ENCODE measurements at places on chromosomes 1 and 21.

DNA sequence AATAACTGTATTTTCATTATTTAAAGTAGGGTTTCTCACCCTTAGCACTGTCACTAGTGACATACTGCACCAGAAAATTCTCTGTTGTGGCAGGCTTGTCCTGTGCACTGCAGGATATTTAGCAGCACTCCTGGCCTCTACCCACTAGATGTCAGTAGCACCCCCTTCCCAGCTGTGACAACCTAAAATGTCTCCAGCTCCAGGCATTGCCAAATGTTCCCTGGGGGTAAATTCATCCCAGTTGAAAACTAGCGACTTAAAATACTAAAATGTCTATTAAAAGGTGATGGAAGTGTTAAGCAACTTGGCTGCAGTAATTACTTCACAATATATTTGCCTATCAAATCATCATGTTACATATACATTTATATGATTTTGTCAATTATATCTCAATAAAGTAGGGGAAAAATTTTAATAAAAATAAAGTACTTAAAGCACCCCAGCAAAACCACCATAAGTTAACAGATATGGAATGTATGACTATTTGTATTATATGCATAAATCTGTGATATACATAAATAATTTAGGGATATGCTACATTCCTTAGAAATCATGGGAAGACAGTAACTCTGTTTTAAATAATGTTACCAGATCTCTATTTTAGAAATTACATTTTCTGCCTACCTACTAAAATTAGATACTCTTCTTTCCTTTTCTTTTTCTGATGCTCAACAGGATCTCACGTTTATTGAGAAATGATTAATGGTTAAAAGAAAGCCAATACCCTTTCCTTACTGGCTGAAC, 74.6 kb downstream of the ARID4B start:
- peak; percentile 56 for DNase-seq

- peak; percentile 76 for DNase-seq
These were observed 7.6 kb upstream of the ERG start for GRCh38 chr21:38505654-38506523.

- no peak for DNase-seq
These were observed 131.3 kb downstream of the PEX14 start for GRCh38 chr1:10606064-10606463.

- peak; percentile 3 for DNase-seq
These were observed 37.9 kb downstream of the FABP3 start for GRCh38 chr1:31335007-31335406.

- no peak for DNase-seq
These were observed 5.2 kb downstream of the MTARC1 start for GRCh38 chr1:220791956-220792355.

DNA sequence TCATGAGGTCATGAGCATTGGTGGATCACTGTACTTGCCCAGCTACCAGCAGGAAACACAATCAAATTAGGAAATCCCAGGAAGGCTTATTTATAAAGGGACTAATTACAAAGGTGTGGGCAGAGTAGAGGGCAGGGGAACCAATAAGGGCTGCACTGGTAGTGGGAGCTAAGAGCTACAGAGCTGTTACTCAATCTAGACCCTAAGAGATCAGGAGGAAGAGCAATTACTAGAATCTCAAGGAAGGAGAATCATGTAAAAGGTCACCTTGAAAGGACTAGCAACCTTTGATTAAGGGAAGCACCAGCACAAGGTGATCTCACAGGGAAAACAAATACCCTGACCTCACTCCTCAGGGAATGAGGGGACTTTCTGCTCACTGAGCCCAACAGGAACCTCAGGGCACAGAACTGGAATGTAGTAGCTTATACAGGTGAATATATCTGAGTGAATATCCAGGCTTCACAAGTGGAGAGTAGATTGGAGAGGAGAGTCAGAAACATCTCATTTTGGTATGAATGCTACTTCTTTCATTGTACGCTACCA, 66.8 kb downstream of the SAMSN1 start:
- no peak for DNase-seq

- no peak for DNase-seq
These were observed 27.7 kb downstream of the PADI3 start for GRCh38 chr1:17276568-17276967.

DNA sequence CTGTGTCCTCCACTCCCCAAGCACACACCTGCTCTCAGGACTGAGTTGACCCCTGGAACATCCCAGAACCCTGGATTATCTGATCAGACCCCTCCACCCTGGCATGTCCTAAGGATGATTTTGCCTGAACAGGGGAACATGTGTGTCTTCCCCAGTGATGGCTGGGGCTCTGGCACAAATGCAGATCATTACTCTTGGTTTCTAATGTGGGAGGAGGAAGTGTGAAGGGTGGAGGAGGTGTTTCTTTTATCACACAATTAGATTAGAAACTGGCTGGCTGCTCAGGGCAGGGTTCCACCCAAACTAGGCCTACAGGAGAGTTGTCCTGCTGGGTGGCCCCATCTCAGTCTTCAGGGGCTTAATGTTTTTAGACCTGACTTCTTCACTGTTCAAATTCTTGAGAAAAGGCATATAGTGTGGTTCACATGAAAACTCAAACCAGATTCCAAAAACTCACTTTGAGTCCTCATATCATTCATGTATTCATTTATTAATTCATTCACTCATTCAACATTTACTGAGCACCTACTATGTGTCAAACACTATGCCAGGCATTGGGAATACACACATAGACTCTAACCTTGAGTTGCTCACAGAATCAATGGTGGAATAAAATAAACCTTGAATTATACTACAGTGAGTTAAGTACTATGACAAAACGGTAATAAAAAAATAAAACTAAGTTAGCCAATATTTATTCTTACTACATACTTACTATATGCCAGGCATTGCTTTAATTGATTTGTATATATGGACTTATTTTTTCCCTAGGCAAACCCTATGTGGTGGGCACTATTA, 221.8 kb upstream of the JUN start:
- DNase-seq = no peak

GRCh38 chr1:192575499-192576189, at the start of gene RGS1:
Gene RGS1 (plus strand): TSS chr1:192575773. CDS start chr1:192575793, 20 bp downstream.
- peak; percentile 7 for DNase-seq

DNA sequence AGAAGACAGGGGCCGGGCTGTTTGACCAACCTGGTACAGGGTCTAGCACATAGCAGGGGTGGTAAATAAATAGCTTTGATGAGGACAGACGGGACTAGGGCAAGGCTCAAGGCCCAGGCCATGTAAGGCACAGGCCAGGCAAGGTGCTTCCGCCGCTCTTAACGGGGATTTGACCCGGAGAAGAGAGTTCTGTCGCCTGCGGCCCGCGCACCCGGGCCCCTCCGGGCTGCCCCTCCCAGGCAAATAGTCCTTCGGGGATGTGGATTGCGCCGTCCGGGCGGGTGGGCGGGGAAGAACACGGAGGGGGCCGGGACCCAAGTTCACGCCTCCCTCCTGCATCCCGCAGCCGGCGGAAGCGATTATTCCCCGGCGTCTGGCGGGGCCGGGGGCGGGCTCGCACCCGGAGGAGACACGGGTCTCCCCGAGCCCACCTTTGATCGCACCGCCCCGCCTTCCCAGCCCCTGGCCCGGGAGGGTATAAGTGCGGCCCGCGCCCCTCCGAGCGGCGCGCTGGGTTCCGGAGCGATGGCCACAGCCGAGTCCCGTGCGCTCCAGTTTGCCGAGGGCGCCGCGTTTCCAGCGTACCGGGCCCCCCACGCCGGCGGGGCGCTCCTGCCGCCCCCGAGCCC, at the start of gene MIXL1:
Gene MIXL1, plus strand, starts transcription at position 508 of the 629 bp plus-strand sequence. Its CDS starts 18 bp downstream, at position 526.
- DNase-seq = no peak

DNA sequence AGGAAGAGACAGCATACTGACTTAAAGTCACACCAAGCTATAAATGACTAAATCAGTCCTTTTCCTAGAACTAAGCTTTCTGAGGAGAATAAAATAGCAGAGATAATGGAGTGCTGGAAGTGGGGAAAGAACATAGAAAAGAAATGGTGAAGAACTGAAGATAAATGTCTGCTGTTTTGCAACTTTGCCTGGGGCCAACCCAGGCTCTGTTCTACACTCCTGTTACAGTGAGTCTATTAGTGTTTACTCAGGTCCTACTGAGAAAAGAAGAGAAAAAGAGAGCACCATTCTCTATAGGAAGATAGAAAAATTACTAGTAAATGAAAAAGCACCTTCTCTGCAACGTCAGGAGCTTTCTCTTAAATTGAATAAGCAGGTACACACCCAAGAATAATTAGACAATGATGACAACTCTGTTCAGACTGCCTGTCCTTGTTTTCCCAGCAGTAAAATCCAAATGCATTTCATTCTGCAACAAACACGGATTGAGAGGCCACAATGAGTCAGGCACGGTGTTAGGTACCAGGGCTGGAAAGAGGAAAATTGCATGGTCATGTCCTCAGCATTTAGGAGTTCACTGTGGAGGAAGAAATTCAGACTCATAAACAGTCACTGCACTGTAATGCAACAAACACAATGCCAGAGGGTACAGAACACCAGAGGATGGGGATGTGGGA, 139.4 kb upstream of the CAMK1G start:
- DNase-seq = no peak

- DNase-seq = no peak
These were observed 27.7 kb downstream of the CAPZB start for GRCh38 chr1:19457607-19458006.

DNA sequence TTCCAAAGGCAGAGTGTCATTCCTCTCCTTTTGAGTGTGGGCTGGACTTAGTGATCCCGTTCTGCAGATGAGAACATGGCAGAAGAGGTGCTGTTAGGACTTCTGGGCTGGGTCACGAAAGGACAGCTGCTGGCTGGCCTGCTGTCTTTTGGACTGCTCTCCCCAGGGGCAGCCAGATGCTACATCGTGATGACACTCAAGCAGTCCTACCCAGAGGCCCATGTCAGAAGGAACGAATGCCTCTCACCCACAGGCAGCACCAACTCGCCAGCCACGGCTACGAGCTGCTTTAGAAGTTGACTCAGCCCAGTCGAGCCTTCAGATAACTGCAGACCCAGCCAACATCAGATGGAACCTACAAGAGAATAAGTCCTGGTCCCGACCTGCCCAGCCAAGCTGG, 156.5 kb downstream of the KCNJ6 start:
- DNase-seq = no peak

DNA sequence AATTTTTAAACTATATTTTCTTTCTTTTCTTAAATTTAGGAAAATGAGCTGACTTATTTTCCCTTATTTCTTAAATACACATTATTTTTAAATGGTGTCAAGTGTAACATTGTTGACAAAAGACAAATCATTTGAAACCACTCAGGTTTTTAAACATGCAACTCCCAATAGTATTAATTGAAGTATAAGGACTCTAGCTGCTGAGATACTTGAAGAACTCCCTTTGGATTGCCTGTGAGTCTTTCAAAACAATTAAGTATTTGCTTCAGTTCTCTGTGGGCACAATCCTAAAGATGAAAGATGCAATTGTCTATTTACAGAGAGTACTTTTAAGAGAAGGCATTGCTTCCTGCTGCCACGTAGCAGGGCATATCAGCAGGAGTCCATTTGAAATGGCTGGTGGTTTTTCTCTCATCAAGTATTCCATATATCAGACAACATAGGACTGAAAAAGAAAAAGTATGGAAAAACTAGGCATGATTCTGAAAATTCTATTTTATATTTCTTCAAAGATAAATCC, 373.4 kb downstream of the NEGR1 start:
- no peak for DNase-seq

GRCh38 chr1:94855307-94855700, 35.1 kb downstream of the SLC44A3 start:
- no peak for DNase-seq

DNA sequence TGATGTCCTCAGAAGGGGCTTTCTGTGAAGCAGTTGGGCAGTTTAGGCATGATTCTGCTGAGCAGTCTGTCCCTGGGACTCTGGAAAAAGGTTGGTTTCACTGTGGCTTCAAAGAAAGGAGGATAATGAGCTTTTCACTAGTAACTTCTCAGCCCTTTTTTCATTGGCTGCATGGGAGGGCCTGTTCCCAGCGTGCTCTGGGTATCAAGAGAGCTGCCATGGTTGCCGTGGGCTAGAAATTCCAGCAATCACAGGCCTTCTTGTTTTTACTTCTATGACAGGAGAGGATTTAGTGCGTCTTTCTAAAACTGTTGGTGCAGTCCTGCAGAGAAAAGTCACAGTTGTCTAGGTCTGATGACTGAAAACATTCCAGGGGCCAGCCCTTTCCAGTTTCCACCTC, 7.2 kb downstream of the SZRD1 start:
- DNase-seq = peak; percentile 4

DNA sequence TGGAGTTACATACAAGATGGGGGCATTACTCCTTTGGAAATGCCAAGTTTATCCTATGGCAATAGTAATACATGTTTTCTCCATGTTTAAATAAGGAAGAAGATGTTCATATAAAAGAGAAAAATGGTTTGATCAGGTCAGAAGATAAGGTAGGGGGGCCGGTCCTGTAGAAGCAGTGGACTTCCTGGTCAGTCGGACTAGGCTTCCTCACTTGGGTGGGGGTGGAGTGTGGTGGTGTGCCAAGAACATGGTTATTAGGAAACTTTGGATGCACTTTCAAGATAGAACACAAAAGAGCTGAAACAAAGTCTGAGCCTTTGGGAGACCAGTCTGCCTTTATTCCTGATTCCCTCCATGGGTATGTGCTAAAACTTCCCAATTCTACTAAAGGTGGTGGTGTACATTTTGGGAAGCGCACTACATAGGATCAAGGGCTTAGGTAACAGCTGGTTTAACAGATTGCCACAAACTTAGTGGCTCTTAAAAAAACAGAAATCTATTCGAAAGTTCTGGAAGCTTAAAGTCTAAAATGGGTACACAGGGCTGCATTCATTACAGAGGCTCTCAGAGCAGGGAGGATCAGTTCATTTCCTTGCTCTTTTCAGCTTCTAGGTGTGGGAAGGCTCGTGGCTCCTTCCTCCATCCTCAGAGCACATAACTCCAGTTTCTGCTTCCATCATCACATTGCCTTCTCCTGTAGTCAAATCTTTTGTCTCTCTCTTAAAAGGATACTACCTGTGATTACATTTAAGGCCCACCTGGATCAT, 64.6 kb downstream of the KDM1A start:
- DNase-seq = no peak

DNA sequence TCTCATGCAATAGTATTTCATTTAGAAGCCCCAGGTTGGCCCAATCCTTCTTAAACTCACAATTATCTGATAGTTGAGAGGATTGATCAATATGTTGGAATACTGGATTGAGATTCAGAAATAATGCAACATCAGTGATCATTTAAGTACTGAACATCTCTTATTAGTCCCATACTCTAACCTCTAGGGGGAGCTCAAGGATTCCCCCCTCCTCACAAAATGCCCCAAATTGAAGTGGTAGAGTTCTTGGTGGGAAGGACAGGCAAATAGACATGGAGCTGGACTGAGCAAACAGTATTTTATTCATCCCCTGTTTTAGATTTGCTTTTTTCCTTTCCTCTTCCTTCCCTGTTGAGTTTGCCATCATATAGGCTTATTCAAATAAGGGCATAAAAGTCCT, 62.8 kb downstream of the NGF start:
- no peak for DNase-seq

GRCh38 chr1:205481218-205481617, 23.3 kb upstream of the CDK18 start:
- DNase-seq = no peak
